ENCODE measurements at places on chromosomes 12 and 14. TPM values are rescaled to one million over a fixed set of nuclear protein-coding genes. Genes with fewer than 3 reads are reported as not detected.

DNA sequence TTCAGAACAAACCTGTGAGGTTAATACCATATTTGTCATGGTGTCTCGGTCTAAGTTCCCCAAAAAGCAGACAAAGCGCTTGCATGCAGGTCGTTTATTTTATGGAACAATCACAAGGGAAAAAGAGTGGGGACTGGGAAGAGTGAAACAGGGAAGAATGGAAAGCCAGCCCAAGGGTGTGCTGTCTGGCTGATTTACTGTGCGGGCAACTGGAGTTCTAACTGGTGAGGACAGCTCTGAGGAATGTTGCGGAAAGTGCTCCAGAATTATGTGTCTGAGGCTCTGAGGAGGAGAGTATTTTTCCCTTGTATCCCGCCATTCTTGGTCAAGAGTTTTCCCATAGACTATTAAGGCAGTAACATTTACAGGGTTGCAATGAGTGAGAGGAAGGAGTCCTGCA lies 465.4 kb downstream of the RMST start:
- DNase-seq = no peak

DNA sequence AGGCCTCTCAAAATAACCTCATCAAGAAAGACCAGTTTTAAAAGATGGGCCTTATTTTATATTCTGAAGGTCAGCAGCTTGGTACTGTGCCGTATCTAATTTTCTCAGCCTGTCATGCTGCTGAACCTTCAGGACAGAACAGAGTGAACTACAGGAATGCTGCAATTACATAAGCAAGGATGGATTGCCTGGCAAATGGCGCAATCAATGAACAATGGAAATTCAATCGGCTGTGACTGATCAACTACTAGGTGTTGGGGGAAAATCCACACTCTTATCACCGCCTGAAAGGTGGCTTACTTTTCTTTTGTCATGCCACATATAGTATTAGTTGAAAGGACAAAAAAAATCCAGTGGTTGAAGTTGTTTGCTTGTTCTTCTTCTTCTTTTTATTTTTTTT lies 8.5 kb downstream of the ACSS3 start:
- no peak for DNase-seq

DNA sequence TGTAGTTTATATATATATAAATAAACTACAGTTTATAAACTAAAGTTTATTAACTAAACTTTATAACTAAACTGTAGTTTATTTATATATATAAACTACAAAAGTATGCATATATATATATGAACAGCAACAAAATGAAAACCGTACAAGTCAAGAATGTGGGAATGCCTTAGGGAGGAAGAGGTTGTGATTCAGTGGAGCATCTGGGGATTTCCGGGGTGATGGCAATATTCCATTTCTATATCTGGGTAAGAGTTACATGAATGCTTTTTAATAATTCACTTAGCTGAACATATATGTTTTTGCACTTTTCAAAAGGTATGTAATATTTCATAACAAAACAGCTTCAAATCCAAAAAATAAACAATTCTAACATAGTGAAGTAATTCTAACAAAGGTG lies 30.1 kb upstream of the CAND1 start:
- DNase-seq = peak; percentile 40

ABCC9 gene
- total RNA-seq = 5.6 TPM

DNA sequence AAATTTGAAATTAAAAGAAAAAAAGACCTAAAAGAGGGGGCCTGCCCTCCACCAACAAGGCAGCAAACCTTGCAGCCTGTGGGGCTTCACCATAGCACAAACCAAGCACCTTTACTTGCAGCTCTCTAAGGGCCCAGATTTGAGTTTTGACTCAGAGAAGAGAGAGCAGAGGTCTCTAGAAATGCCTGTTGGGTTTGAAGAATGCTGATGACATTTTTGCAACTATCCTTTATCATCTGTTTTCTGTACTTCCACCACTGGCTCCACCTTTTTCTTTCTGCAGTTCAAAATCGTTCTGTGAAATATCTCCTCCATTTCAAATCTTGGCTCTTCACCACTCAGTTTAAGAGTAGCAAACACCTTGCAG lies 83.8 kb upstream of the HMGA2 start:
- DNase-seq = no peak

SLC38A2 gene
- total RNA-seq = 881 TPM

DNA sequence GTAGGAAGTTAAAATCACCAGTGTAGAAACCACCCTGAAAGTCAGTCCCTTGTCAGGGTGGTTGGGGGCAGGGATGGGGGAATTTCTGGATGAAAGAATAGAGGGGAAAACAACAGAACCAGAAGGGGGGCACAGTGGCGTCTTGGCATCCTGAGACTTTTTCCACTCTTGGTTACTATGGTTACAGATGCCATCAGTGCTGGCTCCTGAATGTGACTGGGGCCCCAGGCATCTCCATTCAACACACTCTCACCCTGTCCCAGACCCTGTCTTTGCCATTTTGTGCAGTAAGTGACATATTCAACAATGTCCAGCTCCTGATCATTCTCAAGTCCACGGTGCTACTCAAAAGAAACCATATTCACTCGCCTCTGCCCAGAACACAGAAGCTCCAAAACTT lies 11.3 kb downstream of the KCNK10 start:
- no peak for DNase-seq

- DNase-seq = peak; percentile 72
Measured at GRCh38 chr12:84502907-84503787, 409.5 kb downstream of the SLC6A15 start.

GRCh38 chr12:126424696-126425095 lies 1359.5 kb downstream of the AACS start:
- no peak for DNase-seq

MYRFL gene
- not detected for total RNA-seq

GRCh38 chr12:31618228-31619025 lies 27.5 kb upstream of the DENND5B start:
- peak; percentile 26 for DNase-seq

BMP4 gene
- total RNA-seq = 2.8 TPM

DNA sequence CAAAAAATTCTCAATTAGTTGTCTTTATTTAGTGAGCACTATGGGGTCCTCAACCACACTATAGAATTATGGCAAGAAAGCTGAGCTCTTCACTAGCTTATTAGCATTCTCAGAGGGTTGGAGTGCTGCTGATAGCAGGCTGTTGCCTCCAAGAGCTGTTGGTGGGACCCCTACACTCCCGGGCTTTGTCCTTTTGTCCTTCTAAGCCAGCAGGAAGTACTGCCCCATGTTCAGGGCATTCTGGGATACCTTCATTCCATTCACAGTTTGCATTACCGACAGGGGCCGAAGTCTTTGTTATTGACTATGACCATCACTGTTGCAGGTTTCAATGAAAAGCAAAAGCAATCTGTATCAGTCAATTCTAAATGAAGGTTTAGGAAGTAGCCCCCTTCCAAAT lies 89.5 kb upstream of the OTX2 start:
- DNase-seq = no peak

MMP19 gene
- 8.6 TPM for total RNA-seq

- peak; percentile 98 for DNase-seq
Measured at GRCh38 chr14:76201162-76201561, 49.4 kb downstream of the GPATCH2L start.

DNA sequence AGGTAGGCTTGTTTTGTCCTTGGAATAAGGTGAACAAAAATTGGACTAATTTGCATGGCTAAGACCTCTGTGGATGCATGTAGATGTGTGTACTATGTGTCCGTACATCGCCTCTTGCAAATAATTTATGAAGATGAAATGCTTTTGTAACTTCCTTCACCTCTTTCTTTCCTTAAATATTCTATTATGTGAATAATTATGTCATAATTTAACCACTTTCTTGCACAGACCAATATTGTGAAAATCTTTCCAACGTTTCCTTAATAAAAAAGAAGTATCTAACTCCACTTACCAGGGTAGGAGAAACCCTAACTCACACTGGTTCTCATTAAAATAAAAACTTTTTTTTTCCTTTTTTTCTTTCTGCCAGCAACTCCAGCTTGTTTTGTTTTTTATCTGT lies 4.0 kb downstream of the NANOG start:
- no peak for DNase-seq

GAS2L3 gene
- total RNA-seq = 15.6 TPM

GRCh38 chr12:26736563-26737486 lies 96.2 kb downstream of the ITPR2 start:
- peak; percentile 63 for DNase-seq

DNA sequence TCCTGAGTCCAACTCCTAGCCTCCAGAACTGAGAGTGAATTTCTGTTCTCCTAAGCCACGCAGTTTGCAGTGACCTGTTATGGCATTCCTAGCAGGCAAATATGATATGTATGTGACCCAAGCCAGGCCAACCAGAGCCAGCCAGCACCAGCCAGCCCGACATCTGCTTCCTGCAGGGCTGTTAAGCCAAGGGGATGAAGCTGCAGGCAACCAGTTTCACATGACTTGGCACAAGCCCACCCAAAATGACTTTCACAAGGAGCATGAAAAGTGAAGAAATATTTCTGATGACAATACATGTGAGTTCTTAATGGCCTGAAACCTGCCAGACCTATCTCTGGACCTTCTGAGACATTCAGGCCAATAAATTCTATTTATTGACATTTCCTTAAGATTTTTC lies 68.1 kb downstream of the ITPK1 start:
- DNase-seq = no peak

DNA sequence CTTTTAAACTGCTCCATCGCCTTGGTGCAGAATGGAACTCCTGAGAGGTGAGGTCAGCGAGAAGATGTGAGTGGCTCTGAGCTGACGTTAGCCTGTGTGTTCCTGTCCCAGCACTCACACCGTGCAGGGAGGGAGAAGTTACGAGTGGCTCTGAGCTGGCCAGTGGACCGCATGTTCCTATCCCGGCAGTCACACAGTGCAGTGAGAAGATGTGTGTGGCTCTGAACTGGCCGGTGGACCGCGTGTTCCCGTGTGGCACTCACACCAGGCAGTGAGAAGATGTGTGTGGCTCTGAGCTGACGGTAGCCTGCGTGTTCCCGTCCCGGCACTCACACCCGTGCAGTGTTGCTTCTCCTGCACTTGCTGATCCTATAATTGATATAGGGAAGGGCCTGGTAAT lies 59.9 kb downstream of the VCPKMT start:
- no peak for DNase-seq

SLC25A21 gene
- total RNA-seq = 0.90 TPM

DNA sequence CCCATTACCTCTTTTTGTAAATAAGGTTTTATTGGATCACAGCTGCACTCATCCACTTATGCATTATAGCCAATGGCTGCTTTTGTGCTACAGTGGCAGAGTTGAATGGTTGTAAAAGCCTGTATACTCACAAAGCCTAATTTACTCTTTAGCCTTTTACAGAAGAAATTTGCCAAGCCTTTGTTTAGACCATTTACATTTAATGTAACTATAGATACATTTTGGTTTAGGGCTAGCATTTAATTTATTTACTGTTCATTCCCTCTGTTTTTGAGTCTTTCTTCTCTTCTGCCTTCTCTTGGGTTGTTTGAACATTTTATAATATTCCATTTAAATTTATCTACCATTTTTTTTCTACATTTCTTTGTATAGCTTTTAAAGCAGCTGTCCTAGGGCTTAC lies 217.1 kb upstream of the AMIGO2 start:
- DNase-seq = no peak

GRCh38 chr14:65750906-65751305 lies 338.4 kb downstream of the FUT8 start:
- DNase-seq = no peak

- peak; percentile 64 for DNase-seq
Measured at GRCh38 chr14:62654641-62655040, 390.6 kb downstream of the KCNH5 start.

DNA sequence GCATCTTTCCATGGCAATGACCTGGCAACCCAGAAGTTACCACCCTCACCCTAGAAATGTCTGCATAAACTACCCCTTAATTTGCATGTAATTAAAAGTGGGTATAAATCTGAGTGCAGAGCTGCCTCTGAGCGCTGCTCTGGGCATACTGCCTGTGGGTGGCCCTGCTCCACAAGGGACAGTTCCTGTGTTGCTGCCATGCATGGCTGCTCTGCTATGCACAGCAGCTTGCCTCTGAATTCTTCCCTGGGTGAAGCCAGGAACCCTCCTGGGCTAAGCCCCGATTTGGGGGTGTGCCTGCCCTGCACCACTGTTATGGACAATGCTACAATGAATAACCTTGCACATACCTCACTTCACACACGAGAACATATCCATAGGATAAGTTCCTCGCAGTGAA lies 35.7 kb upstream of the GPR132 start:
- DNase-seq = no peak

LEMD3 gene
- 9.9 TPM for total RNA-seq

FAM186B gene
- 0.28 TPM for total RNA-seq

ASIC1 gene
- total RNA-seq = 1.6 TPM

GRCh38 chr12:47507221-47507620 lies 198.6 kb downstream of the RPAP3 start:
- DNase-seq = peak; percentile 16

DNA sequence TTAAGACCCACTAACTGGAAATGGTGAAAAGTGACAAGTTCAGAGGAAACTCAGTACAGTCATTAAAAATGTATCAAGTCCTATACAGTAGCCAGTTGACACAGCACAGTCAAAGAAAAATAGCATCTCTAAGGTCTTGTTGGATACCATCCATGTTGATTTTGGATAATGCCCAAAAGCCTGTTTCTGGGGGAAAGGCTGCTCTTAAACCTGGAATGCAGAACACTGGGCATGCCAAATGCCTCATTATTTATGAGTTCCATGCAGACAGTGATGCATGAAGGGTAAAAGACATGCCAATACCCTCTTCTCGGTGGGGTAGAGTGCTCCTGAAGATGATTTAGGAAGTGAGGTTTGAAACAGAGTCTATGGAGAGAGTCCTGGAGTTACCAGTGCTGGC lies 29.6 kb downstream of the KCNK13 start:
- peak; percentile 20 for DNase-seq

SNAPC1 gene
- 7.7 TPM for total RNA-seq

DNA sequence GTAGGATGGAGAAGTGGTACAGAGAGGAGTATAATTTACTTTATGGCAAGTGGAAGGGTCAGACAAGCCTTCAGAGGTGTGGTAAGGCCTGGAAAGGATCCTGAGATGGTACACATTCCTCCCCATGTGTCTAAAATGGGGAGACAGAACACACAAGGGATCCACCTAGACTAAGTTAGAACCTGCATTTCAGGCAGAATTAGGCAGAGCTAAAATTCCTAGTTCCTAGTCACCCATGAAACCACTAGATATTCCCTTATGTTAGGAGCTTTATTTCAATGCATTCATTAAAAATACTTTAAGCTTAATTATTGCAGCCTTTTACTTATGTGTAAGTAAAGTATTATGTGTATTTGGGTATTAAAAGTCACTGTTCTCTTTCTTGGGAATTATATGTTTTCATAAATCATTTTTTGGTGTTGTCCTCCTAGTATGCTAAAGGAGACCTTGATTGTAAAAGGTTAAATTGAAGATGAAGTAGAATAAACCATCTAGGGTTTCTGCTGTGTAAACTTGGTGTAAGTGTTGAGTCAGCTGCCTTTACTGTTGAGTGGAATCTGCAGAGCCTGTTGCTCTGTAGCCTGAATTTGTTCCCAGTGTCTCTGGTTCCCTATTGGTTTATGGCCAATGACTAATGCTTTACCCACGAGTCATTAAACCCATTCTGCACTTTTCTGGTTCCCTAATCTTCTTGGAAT lies 423.2 kb downstream of the ATP23 start:
- peak; percentile 99 for DNase-seq

Measured in IMR-90 (cell line).